ENCODE measurements at places on chromosomes 12 and 14.

- DNase-seq: no peak
Observed at GRCh38 chr12:64730588-64730969, 28.6 kb downstream of the GNS start.

DNA sequence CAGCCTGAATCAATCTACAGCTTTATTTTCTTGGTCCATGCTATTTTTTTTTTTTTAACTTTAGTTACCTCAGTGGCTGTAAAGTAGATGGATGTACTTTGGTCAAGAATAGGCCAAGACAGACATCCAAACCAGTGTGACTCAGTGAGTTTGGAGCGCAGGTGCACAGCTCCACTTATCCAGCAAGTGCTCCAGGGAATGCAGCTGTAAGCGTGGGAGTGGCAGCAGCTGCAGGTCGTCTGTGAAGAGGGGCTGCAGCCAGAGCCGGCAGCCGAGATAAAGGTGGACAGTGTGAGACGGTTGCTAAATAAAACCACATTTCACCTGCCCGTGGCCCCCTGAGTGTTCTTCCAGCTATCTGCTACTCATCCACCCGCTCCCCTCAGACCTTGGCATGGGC is 1018.7 kb downstream of the AACS start:
- DNase-seq: no peak

- DNase-seq: no peak
Observed at GRCh38 chr12:109721276-109721675, 7.7 kb downstream of the FAM222A start.

DNA sequence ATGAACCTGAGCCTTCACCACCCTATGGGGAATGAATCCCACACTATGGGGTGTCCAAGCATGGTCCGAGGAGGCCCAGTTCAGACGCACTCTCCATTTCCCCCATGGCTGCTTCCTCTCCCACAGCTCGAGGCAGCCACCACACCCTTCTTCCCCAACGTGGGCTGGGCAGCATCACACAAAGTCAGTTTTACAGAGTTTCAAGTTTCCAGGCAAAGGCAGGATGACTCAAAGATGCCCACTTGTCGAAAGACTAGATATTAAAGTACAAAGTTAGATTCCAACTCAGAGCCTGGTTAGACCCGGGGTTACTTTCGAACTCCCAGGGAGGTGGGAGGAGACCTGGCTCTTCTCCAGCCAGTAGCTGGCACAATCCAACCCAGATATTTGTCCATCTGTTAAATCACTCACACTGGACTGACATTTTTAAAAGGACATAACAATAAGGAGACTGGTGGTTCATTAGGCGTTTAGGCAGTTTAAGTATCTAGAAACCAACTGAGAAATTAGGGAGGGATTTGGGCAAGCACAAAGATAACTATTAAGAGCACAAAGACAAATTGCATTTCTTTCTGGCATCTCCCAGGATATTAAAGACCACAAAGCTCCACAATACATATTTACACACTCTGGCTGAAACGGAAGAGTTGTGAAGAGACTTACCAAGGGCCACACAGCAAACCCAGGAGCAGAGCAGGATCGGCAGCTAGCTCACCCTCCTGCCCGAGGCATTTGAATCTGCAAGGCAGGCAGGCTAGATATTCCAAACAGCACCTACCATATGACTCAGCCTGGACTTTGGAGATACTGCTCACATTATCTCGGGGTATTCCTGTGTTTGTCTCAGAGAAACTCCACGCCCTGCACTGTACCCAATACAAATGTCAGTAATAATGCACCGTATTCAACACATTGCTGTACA is 34.8 kb downstream of the TMCC3 start:
- no peak for DNase-seq

DNA sequence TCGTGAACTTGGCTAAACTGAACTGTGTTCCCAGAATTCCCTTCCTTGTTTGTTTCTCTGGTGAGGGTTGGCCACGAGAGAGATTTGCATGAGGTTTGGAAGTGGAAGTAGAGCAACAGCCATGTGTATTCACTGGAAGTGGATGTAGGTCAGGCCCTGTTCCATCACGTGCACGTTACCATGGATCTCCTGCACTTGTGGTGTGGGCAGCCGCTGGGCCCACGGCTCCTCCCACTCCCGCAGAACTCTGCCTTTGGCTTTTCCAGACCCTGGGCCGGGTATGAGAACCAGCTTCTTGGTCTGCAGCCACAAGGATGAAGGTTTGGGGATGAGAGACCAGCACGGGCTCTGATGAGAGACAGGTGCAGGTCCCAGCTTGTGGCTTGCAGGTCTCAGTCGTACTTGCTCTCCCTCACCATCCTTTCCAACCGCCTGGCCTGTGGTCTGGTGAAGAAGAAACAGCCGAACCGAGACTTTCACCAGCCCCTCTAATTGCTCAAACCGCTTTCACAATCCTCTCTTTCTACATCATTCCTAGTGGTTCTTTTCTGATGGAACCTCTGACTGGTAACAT is 94.9 kb downstream of the DUSP16 start:
- no peak for DNase-seq

DNA sequence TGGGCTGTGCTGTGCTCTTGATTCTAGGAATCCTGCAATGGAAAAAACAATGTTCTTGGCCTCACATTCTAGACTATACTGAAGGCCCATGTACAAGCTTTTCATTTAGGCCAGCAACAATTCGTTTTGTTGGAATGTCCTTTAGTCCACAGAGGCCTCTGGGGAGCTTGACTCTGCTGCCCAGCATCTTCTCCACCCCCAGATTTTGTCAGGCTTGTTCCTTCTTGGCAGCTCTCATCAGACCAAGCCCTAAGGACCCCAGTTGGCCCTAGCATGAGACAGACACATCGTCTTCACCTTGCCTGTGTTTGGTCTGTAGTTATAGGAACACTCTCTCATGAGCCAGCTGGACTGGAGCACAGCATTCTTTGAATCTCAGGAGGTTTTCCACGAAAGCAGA is 300.1 kb downstream of the VRK1 start:
- DNase-seq: no peak

DNA sequence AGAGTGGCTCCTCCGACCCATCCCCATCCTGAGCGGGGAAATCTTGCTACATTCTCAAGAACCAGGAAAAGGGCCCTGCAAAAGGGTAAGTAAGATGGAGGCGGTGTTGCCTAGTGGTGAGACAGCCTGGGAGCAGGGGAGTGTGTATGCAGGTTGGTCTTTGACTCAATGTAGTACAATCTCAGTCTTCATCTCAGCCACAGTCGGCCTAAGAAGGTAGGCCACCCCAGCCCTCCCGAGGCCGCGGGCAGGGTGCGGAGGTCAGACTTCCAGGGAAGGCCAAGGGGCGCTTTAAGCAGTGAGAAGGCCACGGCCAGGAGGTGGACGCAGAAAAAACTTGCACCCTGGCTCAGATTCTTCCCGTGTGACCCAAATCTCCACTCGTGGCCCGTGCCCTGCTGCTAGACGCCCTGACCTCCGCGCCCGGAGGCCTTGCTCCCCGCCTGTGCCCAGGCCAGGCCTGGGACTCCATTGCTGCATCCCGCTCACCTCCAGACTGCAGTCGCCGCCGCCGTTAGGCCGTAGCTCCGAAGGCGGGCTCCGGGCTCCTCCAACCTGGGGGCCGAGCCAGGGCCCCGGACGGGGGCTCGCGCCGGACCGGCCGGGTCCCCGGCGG is 435 bp downstream of the FOXM1 start:
- no peak for DNase-seq

DNA sequence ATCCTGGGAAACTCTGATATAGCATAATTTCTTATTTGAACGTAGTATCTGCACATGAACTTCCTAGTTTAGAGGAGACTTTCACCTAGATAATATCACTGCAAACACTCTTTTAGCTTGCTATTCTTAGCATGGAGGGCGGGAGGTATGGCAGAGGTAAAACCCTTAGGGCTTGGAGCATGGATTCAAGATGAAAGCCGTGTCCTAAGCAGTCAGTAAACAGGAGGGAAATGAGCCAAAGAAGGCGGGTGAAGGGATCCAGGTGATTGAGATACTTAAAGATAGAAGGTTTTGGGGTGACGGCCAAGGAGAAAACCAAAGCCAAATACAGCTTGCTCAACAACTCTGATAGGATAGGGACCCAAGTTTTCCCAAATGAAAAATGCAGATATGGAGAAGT is 107.1 kb upstream of the BCAT1 start:
- DNase-seq: no peak

Measured in stimulated activated CD4-positive, alpha-beta T cell treated with anti-CD3 and anti-CD28 coated beads, Interleukin-2, amount 100 ng/mL, for 4 hours (primary cell).